GM04504 (cell line): ENCODE measurements at places on chromosomes 1 and 21.

GRCh38 chr1:172630868-172631267, 28.0 kb upstream of the FASLG start:
- DNase-seq, result no peak

DNA sequence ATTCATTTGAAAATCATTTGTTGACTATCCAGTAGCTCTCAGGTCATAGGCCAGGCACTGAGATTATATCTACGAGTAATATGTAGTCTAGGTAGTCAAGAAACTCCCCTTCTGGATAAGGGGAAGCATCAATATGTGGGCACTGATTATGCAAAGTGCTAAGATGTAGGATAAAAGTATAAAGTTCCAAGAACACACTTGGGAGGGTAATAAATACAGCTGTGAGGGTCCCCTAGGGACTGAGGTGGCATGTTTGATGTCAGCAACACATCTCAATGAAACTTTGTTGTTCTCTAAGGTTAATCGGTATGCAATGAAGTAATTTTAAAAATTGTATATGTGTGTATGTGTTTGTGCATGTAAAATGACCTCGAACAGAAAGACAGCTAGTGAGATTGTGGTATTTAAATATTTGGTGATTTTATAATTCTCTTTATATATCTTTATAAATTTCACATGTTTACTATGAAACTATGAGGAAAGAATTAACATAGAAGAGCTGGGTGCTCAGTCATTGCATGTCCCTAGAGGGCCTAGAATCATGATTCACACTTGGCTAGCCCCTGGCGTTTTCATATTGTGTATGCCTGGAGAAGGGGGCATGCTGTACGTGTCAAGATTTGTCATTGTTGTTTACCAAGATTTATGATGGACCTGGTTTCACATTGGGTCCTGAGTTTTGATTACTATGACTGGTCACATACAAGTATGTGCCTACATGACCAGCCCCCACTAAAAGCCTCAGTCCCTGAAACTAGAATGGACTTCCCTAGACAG, 140.1 kb upstream of the DUSP10 start:
- DNase-seq, result no peak

- DNase-seq, result no peak
Measured at GRCh38 chr1:176950736-176951324, 213.7 kb downstream of the ASTN1 start.

- DNase-seq, result no peak
Measured at GRCh38 chr1:185670187-185670627, 64.0 kb upstream of the HMCN1 start.

GRCh38 chr1:980137-980571, 1.7 kb downstream of the PERM1 start:
- no peak for DNase-seq

DNA sequence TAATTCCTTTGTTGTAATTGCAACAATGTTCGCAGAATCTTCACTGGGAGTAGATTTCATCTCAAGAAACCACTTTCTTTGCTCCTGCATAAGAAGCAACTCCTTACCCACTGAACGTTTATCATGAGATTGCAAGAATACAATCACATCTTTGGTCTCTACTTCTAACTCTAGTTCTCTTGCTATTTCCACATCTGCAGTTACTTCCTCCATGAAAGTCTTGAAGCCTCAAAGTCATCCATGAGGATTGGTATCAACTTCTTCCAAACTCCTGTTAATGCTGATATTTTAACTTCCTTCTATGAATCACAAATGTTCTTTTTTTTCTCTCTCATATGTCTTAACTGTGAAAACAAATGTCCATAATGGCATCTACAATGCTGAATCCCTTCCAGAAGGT, 118.6 kb upstream of the RAB4A start:
- no peak for DNase-seq

- DNase-seq, result no peak
Measured at GRCh38 chr1:154756793-154757548, 113.1 kb downstream of the KCNN3 start.

DNA sequence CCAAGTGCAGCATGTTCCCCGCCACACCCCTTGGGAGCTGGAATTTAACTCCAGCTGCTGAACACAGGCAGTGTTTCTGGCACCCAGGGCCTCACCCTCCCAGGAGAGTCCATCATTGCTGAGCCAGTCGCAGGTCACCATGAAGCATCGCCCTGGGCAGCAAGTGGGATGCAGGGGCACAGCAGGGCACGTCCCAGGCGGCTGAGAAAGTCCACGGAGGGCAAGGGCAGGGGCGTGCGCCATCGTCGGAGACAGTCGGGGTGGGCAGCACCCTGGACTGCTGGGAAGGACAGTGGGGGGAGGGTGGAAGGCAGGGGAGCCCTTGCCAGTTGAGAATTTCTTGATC, 69.2 kb upstream of the PDE9A start:
- no peak for DNase-seq

DNA sequence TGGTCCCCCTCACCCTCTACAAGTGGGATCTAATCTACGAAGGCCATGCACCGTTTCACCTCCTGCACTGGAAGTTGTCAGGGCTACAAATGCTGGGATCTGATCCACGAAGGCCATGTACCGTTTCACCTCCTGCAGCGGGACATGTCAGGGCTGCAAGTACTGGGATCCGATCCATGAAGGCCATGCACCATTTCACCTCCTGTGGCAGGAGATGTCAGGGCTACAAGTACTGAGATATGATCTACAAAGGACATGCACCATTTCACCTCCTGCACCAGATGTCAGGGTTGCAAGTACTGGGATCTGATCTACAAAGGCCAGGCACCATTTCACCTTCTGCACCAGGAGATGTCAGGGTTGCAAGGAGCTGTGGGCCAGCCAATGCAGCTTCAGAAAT, 7.0 kb downstream of the ALDH4A1 start:
- no peak for DNase-seq

DNA sequence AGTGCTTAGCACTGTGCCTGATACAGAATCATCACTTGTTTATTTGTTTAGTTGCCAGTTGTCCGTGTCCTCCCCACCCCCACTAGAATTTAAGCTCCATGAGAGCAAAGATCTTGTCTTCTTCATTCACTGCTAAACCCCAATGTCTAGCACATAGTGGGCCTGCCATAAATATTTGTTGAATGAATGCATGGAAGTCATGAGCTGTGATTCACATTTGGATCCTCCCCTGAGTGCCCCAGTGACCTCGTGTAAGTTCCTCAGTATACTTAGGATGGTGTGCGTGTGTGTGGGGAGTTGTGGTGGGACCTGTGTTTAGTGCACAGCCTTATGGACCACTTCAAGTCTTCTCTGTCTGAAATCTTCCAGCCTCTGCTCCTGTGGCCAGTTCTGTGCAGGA, 23.1 kb downstream of the IER5 start:
- no peak for DNase-seq

- no peak for DNase-seq
Measured at GRCh38 chr1:213385806-213386324, 334.8 kb downstream of the RPS6KC1 start.

DNA sequence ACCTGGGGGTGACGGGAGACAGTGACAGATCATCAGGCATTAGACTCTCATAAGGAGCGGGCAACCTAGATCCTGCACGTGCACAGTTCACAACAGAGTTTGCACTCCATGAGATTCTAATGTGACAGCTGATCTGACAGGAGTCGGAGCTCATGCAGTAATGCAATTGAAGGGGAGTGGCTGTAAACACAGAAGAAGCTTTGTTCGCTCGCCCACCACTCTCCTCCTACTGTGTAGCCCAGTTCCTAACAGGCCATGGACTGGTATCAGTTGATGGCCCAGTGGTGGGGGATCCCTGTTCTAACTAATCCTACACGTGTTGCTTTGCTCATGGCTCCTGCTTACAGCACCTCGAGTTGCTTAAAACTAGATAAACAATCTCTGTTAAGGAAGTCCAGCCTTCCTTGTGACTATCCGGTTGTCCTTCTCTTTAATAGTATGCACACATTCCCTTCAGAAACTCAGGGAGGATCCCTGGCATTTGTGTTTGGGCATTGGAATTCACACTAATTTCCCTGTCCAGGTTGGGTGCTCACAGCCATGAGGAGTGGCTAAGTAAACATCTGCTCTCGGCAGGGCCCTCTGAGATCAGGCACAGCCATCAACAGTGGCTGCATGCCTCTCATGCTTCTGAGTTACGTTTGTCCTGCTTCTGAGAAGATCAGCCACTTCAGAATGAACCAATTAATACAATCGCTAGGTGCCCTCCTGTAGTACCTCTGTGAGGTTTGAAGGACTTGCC, 21.1 kb upstream of the F3 start:
- no peak for DNase-seq

DNA sequence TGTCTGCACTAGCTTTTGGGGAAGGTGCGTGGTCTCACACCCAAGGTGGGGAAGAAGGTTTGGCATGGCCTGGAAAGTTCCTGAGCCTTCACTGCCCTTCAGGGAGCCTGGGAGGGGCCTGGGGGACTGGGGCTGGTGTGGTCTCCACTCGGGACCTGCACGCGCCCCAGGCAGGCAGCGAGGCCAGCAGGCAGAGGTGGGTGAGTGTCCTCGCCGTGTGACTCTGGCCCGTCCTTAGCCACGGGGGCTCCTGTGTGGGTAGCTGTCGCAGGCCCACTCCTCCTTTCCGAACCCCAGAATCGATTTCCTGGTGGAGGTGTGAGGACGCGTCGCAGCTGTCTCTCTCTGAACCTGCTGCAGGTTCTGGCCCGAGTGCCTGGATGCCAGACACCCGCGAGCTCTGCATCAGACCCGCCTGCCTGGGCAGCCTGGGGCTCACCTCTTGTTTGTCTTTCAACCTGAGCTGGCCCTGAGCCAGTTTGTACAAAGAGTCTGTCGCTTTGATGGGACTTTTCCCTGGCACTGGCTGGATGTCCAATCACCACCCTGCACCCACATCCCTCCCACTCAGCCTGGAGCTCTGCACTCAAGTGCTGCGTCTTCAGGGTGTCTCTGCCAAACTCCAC, 36.0 kb upstream of the SLC19A1 start:
- DNase-seq, result no peak

DNA sequence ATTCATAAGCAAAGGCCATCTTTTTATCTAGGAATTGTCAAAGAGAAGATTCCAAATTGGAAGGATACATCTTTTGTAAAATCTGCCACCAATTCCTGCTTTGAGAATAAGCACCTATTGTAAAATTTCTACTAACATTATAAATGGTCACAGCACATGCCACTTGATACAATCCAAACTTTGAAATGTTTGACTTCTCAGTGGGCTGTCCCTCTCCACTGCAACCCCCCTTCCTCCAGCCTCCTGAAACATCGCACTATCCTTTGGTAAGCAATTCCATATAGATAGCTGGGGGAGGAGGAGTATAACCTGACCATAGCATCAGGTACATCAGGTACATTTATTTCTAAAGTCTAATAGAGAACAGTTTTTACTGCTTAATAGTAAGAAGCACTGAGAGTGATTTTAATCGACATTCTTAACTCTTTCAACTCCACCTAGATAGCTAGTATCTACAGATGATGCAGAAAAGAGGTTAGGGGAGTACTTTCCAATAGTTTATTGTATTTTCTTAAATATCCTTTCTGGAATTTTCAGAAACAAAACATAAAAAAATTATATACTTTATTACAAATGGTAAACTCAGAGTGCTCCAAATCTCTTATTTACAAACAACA, 2.9 kb downstream of the JUN start:
- DNase-seq, result no peak

GRCh38 chr1:59141267-59141863, 155.5 kb upstream of the FGGY start:
- no peak for DNase-seq

- DNase-seq, result no peak
Measured at GRCh38 chr1:7519861-7520395, 251.2 kb upstream of the VAMP3 start.

DNA sequence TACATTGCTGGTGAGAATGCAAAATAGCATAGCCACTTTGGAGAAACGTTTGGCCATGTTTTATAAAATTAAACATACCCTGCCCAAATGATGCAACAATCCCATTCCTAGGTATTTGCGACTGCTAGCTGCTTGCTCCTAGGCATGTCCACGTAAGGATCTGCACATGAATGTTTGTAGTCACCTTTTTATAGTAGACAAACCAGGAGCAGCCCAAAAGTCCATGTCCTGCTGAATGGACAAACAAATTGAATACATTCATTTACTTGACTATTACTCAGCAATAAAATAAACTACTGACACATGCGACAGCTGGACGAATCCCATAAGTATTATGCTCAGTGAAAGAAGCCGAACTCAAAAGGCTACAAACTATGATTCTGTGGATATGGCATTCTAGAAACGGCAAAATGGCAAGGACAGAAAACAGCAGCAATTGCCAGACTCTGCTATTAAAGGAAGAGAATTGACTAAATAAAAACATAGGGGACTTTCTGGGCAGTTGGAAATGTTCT, 161.9 kb upstream of the GALNT2 start:
- DNase-seq, result no peak

- DNase-seq, result no peak
Measured at GRCh38 chr21:44085491-44086321, 21.5 kb upstream of the PWP2 start.

DNA sequence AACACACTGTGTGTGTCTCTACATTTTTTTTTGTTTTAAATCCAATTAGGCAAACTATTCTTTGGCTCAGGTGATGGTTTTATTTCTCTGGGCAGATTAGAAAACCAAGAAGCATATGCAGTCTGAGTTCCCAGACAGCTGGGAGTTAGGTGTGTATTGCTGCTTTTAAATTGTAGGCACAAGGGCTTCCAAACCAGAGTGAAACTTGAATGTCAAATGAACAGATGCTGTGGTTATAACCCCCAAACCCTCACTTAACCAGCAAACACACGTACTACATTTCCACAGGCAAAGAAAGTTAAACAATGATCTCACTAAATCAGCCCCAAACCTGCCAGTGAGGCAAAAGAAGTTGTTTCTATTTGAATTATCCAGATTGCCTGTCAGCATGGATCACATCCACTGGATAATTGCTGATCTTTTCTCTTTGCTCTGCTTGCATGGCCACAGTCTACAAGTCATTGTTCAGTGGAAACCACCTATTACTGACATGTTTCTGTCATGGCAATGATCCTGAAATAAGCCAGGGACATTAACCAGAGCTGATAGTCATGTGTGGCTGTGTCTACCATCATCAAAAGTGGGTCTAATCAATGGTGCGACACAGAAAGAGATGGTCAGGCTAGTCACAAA, 576.5 kb upstream of the PLXNA2 start:
- no peak for DNase-seq

DNA sequence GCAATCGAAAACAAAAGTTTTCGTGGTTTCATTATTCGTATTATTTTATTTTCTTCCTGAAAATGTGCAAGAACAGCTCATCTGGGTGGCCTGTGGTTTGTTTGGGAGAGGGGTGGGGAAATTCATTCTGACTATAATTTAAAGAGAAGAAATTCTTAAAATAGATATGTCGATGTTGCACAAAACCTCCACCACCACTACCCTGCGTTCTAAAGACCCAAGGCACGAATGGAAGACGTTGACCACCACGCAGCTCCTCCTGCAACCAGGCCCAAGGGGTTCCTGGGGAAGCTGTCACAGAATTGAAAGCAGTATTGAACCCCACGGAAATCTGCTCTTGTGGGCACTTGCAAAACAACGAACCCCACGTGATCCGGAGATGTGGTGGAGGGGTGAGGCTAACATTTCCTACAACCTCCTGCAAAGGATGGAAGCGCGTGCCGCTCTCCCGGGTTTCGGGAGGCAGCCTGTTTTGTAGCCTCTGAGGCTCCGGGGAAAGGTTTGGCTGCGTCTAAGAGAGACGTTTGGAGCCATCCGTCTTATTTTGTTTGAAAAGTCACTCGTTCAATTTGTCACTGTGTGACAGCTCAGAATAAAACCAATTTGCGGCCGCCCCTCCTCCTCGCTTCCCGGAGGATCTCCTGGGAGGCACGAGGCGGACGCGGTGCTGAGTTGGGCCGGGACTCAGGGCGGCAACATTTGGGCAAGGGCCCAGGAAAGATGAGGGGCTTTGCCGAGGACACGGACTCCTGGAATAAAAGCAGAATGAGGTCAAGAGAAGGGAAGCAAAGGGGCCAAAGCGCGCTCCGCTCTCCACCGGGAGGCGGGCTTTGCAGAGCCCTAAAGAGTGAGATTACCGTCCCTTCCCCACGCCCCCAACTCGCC, 810 bp upstream of the HLX start:
- DNase-seq, result no peak
